ENCODE measurements at places on chromosomes 4 and X. TPM values are rescaled to one million over a fixed set of nuclear protein-coding genes. Genes with fewer than 3 reads are reported as not detected.

The PCDH19 gene
- 1.9 TPM for polyA plus RNA-seq

The CYLC1 gene
- 5.8 TPM for polyA plus RNA-seq

The SYTL4 gene
- polyA plus RNA-seq, result 26.3 TPM

The NUDT11 gene
- 78.7 TPM for polyA plus RNA-seq

The PRKG2 gene
- 1.3 TPM for polyA plus RNA-seq
